ENCODE measurements at places on chromosomes 11 and 22.
A peak's percentile ranks its signal among the peaks of the same experiment; 100 is the strongest.

DNA sequence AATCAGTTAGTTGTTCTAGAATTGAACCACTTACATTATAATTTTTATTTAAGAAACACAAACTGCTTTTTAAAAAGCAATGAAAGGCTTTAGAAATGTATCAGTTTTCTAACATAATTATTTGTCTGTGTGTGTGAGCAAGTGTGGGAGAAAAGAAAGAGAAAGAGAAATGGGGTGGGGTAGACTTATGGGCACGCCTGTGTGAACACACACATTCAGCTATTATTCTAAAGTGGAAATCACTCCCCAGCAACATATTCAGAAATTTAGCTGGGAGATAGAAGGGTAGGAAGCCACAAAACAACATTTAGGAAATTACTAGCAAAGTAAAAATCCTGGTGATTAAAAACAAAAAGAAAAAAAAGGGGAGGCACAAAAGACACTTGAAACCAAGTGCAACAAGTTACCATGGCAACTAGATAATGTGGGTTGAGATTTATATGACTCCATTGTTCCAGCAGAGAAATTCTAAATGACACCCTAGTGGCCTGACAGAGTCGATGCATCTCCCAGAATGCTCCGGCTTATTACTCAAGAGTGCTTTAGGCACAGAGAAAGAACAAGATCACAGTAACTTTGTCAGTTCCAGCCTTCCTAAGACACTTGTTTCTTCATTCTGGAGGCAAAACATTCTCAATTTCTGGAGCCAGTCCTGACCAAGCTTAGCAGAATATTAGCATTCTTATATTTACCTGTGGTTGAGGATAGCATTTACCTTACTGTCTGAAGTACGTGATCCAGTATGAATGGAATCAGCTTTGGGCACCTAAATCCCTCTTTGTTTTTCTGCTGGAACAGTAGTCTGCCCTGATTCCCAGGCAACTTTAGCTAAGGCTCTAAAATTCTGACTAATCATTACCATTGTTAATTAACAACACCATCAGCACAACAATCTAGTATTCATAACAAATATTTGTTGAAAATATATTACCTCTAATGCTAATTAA, 444.4 kb downstream of the DLG2 start:
- no peak for DNase-seq

DNA sequence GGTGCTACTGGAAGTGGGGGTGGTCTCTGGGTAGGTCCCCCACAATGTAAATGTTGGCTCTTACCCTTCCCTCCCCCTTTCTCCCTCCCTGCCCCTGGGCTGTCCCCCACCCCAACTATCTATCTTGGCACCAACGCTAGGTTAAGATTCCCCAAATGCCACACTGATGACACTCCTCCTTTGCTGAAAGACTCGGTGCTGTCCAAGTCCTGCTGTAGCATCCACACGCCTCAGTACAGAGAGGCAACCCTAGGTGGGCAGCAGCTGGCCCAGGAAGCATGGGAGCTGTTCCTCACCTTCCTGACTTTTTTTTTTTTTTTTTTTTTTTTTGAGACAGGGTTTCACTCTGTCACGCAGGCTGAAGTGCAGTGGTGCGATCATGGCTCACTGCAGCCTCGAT, 3.4 kb upstream of the KCTD17 start:
- no peak for DNase-seq

DNA sequence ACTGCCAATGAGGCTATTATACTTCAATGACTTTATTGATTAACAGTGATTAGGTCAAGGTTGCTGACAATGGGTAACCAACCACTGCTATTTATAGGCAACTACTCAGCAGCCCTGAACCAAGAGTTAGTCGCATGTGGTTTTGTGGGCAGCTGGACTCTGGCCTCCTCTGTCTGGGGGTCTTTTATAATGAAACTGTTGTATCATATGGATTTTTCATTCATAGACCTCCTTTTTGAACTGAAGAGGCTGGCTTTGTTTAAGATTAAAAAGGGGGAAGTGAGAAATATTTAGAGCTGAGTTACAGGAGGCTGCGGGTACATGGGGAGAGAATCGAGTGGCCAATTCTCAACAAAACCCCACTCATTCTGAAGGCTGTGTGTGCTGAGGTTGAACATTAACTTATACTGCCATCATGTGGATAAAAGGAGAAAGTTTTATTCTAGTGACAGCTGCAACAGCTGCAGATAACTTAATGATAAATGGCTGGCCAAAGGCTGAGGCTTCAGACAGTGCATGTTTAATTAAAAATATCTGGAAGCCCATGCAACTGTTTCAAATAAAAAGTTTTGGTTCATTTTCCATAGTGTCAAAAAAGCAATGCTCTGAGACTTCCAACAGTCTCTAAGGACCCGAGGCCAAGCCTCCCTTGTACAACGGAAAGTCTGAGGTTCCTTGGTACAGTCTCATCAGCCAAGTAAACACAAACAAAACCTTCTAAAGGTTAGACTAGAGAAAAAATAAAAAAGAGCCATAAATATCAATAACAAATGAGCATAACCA, 682.6 kb downstream of the KCNA4 start:
- peak; percentile 9 for DNase-seq

DNA sequence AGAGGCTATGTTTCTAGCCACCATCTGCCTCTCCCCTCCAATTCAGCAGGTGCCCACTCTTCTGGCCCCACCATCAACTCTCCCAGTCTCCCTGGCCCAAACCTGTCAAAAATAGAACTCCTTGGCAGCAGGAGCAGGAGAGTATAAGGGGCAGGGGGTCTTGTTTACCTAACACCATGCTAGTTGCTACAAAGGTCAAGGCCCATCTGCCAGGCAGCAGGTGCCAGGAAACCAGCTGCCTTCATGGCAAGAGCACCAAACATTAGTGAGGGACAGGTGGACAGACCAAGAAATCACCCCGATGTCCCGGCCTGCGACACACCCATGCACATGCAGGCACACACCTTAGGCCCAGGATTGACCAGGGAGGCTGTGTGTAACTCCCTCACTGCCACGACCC, 387.9 kb downstream of the BUD13 start:
- no peak for DNase-seq

DNA sequence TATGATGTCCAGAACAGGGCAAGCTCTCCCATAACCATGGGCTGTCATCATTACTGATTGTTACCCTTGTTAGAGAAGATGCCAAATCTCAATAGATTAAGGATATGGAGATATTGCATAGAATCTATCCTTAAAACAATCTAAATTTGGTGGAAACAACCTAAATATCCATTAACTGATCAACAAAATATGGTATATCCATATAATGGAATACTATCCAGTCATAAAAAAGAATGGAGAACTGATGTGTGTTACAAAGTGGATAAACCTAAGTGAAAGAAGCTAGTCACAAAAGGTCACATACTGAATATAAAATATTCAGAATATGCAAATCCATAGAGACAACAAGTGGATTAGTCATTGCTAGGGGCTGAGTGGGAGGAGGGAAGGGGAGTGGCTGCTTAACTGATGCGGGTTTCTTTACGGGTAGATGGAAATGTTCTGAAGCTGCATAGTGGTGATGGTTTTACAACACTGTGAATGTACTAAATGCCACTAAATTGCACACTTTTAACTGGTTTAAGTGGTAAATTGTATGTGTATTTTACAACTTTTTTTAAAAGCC, 36.1 kb upstream of the SMCO4 start:
- no peak for DNase-seq

DNA sequence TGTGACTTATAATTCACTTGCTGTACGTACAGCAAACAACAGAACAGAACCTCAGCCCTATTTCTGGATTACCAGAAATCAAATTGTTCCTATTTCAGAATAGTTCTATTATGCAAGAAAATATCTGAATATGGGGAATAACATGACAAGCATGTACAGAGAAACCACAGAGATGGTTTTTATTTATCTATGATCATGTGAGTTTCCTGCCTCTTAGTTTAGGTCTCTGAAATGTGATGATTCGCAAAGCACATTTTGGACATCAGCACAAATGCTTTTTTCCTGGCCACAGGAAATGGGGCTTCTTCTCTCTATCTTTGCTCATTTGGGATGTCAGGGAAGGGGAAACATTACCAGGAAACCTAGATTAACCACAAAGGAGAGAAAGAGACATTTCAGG, 266.7 kb upstream of the CTSC start:
- DNase-seq, result no peak

GRCh38 chr11:26974069-26974783, 19.7 kb upstream of the FIBIN start:
- no peak for DNase-seq

DNA sequence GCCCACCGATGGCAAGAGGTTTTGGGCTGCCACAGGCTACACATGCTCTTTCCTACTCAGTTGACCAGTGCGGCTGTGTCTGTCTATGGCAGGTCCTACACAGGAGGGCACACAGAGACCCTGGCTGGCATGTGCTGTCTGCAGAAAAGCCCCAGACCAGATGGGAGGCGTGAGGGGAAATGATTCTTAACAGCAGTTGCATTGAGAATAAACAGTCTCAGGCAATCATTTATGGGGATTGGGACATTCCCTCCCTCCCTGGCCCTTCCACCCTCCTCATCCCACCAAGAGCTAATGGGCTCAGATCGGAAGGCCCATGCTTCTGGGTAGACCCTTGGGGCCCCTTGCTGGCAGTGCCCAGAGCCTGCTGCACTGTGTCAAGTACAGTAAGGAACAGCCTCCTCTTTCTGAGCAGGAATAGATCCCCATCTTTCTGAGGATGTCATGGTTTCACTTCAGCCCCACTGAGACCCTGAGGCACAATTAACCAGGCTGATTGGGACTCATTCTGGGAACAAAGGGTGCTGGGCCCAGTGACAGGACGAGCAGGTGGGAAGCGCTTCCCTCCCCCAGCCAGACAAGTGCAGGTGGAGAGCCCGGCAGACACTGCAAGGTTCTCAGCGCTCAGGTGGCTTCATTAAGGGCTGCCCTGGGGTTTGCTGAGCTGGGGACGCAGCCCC, 28.3 kb downstream of the TSPAN18 start:
- DNase-seq, result peak; percentile 65

DNA sequence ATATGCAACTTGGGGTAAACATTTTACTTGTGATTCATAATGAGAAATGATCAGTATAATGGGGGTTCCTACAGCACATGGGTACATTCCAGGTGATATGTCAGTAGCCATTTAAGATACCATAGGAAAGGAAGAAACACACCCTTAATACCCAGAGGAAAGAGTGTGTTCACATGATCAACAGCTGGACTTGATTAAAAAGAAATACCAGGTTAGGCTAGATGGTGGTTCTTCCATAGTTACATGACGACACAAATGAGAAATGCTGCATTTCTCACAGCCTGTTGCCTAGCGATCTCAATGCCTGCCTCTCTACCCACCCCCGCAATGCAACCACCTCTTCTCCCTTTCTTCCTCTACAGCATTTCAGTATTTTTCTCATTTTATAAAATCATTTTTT, 96.8 kb downstream of the TTC28 start:
- no peak for DNase-seq

- DNase-seq, result no peak
Measured at GRCh38 chr11:103358251-103358650, 249.0 kb downstream of the DYNC2H1 start.

DNA sequence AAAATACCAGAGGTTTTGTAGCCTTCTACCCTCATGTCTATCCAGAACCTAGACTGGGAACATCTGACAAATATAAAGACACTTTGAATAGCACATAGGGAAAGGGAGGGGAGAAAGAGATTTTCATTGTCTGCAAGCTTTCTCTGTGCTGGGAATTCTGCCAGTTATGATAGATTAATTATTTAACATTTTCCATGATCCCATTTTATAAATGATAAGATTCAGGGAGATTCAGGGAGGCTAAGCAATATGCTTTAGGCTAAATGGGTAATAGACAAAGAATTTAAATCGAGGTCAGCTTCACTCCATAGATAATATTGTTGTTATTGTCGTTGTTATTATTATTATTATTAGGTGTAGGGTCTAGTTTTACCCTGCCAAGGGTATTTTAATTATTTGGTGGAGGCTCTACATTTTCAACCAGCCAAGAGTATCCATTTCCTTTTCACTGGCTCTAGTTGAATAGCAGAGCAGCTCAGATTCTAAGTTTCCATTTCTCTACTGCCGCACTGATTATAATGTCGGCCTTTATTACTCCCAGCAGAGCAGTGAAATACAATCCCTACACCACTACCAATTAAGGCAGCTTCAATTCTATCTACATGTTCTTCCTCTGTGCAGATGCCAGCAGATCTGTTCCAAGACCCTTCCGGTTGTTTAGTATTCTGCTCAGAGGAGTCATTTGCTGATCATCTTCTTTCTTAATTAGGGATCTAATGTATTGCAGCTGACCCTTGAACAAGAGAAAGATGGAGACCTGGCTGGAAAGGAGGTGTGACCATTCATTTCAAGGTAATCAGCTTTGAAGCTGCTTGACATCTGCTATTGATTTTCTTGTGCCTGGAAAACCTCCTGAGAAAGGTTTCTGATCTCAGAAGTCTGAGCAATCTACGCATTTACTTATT, 23.8 kb upstream of the SYN3 start:
- DNase-seq, result no peak

DNA sequence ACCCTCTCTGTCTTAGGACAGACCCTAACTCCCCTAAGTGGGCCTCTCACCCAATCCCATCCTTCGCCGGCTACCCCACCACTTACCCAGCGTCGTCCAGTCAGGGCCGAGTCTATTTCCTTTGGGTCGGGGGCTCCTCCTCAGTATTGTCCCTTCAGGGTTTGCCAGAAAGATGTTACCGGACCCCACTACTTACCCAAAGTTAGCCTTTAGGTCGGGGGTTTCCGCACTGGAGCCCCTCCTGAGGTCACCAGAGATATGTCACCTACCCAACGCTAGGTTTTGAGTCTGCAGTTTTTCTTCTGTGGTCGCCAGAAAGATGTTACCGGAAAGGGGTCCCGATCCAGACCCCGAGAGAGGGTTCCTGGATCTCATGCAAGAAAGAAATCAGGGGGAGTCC, 17.9 kb upstream of the B4GALNT4 start:
- DNase-seq, result no peak

GRCh38 chr22:43967069-43967468, 11.8 kb downstream of the SAMM50 start:
- no peak for DNase-seq

DNA sequence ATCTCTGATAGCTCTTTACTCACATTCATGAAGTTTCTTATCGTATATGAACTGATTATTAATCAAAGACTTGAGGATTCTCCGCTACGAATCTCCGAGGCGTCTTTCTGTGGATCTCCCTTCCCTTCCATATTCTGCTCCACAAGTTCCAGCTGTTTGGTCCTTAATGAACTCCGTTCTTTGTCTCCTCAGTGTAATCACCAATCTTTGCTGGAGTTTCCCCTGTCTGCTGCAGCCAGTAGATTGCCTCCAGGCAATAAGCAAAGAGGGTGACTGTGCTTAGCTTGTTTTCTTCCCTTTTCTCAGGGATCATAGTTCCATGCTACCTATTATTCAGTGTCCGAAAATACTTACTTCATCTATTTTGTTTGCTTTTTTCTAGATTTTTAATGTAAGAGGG, 169.6 kb upstream of the FOLH1 start:
- peak; percentile 44 for DNase-seq

GRCh38 chr11:10659339-10660216, 34.0 kb downstream of the IRAG1 start:
- peak; percentile 37 for DNase-seq

DNA sequence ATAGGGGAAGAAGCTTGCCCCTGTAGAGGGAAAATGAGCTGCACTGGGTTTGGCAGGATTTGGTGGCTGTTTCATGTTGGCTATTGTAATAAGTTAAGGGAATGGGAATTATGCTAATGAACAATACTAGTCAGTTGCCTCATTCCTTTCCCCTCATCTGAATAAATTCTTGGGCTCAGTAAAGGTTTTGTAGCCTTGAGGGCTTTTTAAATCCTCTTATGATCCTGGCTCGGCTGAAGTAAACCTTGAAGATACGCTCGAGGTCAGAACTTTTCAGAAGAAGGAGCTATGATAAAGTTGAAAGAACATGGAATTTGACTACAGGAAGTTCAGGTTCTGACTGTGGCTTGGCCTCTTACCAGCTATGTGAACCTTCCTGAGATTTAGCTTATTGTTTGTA, 448.7 kb downstream of the RAB38 start:
- no peak for DNase-seq

Data from ELF-1 (cell line).